Mesothelial cell of epicardium (in vitro differentiated cells): ENCODE measurements at places on chromosomes 2 and 18. TPM values are rescaled to one million over a fixed set of nuclear protein-coding genes. Genes with fewer than 3 reads are reported as not detected.

DNA sequence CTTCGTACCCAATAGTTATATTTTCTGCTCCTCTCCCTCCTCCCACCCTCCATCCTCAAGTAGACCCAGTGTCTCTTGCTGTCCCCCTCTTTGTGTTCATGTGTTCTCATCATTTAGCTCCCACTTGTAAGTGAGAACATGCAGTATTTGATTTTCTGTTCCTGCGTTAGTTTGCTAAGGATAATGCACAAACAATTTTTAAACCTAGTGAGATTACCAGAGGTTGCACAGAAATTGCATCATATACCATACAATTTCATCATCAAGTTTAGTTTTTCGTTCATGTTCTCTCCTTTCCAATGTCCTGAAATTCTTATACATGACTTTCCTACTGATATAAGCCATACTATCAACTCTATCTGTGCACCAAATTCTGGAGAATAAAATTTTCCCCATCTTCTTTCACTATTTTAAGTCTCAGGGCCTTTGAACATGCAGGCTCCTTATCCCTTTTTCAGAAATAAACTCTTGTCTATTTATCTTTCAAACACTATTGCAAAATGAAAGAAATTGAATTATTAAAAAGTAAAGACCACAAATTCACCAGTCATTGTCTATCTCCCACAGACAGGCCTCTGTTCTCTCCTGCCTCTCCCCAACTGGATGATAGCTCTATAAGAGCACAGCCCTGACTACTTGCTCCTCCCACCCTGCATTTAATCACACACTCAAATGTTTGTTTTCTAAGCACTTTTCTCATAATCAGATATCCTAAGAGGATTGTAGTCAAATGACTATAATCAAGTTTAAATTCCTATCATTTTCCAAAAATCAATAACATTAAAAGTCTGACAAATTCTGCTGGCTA, 27.2 kb upstream of the B4GALT6 start:
- no peak for DNase-seq

DNA sequence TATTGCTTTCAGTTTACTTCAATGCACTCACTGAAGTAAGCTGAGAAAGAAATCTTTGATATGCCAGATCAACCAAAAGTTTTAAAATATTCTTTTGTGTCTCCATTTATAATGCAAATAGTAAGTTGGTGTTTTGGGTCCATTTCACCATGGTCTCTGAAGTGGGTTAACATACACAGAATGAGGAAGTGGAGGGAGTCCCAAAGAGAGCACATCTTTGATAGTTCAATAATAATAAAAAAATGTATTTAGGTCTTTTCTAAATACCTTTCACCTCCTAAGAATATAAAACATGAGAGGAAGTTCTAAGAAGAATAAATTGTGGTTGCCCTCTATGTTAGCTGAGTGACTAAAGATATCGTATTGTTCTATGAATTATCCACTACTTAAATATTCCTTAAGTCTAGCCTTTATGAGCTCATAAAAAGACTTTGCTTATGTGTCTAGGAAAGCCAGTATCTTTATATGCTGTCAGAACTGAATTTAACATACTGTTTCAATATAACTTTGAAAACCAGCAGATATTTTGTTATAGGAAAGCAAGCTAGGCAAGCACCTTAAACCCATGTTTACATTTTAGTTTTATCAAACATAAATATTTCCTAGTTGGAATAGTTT, 148.7 kb upstream of the ZEB2 start:
- no peak for DNase-seq

GRCh38 chr2:224206816-224207215, 167.7 kb upstream of the SERPINE2 start:
- no peak for DNase-seq

The SERPINB10 gene
- total RNA-seq, result not detected in 3 replicates

The REG1A gene
- not detected in 3 replicates for total RNA-seq

GRCh38 chr2:160010361-160011145, 51.9 kb downstream of the PLA2R1 start:
- no peak for DNase-seq

The ALPG gene
- total RNA-seq, result not detected in 3 replicates

The OTOS gene
- not detected in 3 replicates for total RNA-seq

GRCh38 chr2:102190430-102191107, 3.7 kb downstream of the IL1RL2 start:
- DNase-seq, result no peak

DNA sequence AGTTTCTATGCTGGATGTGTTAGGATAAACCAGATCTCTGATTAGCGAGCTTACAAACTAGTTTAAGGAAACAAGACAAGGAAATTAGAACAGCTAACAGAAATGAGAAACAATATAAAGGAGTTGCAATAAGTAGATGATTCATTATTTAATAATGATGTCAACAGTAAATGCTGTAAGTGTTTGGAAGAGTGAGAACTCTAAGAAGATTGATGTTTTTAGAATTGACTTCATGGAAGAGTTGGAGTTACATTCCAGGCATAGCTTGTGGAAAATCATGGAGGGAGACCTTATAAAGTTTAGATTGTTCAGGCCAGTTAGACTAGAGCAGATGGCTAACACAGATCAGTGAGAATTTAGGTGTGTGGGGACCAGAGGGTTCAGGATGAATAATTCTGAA, 32.6 kb downstream of the PPP1R1C start:
- DNase-seq, result no peak

GRCh38 chr18:46253498-46253897, 149.3 kb downstream of the HAUS1 start:
- no peak for DNase-seq
